Stimulated activated naive CD8-positive, alpha-beta T cell treated with anti-CD3 and anti-CD28 coated beads, Interleukin-15, Interleukin-2, amounts not matched to agents 100 U/mL and 50 U/mL, for 24 hours (primary cell): ENCODE measurements at places on chromosomes 2 and 18.

DNA sequence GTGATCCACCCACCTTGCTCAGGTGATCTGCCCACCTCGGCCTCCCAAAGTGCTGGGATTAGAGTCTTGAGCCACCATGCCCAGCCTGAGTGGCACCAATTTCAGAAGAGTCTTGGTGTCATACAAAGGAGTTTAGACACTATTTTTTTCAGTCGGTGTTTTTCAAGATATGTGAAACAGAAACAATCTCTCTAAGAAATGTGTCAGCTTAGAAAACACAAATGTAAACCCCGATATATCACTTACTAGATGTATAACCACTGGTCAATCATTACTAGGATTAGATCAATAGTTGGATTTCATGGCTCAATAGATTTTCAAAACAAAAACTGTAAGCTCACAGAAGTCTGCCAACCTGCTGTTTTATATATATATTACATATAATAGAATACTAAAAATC, 67.2 kb upstream of the FRZB start:
- no peak for DNase-seq

DNA sequence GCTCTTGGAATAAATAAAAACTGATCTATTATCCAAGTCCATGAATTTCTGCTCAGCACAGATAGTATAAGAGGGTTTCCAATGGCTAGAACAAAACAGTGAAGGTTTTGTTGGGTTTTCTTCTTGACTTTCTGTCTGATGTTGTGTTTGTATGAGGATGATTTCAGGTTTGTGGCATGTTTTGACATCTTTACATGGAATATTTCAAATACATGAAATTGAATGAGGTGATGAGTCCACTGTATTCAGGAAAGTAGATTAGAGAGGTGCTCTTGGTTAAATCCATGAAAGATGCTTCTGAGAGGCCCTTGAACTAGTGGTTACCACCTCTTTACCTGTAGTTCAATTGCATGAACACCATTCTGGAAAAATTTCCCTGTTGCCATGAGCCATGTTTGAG, 84.3 kb downstream of the RAPGEF4 start:
- DNase-seq = no peak

- DNase-seq = no peak
Observed at GRCh38 chr2:55482186-55482884, 37.2 kb upstream of the CFAP36 start.

DNA sequence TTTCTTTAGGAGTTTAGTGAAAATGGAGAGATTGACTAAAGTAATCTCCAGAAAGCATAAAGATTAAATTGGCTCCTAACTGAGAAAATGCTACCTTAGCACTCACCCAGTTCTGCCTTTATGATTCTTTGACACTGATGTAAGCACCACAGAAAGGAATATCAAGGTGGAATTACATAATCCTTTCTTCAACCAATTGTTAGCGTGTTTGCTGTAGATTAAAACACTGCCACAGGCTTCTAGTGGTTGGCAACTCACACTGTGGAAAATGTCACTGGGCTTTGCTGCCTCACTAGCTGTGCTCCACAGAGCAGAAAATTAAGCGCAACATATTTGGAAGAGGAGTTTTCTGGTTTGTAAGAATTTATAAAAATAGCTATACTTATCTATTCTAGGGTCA, 104.1 kb downstream of the DLGAP1 start:
- no peak for DNase-seq

DNA sequence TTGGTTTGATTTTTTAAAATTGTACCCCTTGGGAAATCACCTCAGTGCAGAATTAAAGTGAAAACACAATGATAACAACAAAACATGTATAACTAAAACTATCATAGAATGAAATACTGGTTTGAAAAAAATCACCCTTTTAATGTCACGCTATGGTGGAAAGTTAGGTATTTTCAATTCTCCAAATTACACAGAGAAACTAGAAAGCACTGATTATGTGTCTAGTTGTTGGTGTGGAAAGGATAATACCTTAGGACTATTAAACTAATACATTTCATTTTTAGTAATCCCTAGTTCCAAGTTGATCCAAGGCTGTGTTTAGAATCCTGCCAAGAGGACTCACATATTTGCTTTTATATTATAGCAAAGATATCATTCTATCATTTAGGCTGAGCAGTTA, 71.2 kb downstream of the NUP35 start:
- DNase-seq = no peak

GRCh38 chr2:92073815-92074548, 2797.2 kb upstream of the TEKT4 start:
- DNase-seq = no peak

DNA sequence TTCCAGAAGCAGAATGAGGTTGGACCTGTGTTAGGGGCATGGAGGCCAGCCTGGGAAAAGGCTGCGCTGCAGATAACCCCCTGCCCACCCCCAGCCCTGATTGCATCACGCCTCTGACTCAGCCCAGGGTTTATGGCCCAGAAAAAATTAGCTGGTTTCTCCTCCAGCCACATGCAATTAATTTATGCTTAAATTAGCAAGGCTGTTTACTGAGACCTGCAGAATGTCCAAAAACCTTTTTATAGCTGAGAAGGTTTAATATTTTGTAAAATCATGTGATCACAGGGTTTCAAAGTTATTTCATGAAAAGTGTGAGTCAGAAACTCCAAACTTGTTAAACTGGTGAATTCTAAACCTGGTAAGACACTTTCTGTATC, 123.1 kb upstream of the HDAC4 start:
- no peak for DNase-seq

GRCh38 chr18:68662754-68663153, 52.2 kb downstream of the TMX3 start:
- no peak for DNase-seq

DNA sequence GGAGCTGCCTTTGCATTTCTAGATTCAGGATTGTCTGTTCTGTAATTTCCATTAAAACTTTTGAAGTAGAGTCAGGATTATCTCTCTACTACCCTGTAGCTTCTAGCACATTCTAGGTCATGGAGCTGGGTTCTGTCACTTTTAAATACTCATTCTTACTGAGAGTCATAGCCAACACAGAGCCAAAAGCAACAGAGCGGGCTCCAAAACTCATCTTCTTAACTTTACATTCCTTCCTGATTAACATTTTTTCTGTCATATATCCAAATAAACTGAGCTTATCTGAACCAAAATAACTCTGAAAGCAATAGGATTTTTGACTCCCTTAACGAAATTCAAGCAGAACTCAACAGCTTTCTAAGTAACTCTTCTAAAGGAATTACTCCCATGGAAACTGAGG, 12.9 kb downstream of the PREPL start:
- no peak for DNase-seq

GRCh38 chr2:147511491-147511948, 333.3 kb upstream of the ACVR2A start:
- no peak for DNase-seq

DNA sequence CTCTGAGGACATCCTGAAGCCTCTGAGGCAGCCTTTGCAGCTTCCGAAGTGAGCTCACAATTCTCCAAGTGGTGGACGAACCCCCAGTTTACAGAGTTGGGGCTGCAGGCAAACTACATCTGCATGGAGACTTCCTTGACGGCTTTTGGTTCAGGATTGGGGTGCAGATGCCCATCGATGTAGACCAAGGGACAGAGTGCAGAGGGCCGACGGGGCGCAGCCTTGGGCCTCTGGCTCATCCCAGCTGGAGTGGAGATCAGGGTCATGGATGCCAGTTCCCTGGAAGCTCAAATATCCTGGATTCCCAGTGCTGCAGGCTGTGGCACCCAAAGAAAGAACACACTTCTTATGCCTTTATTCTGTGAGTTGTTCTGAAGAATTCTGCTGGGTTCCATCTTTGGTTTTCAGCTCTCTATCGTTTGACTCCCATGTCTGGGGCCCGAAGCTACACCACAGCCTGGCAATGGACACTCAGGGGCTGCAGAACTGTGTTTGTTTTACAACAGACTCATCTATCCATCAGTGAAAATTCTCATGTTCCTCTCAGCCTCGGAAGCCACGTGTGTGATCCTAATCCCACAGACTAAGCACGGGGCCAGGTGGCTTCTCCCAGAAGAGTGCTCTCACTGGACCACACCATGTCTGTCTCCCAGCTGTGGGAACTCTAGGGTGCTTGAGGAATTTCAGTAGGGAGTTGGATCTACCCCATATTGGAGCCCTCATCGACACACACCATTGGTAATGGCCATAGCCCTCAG, 414.1 kb upstream of the MYT1L start:
- DNase-seq = no peak

- DNase-seq = no peak
Observed at GRCh38 chr2:207996848-207997247, 28.5 kb downstream of the PLEKHM3 start.

GRCh38 chr2:223054193-223054781, 2.3 kb downstream of the KCNE4 start:
- no peak for DNase-seq

DNA sequence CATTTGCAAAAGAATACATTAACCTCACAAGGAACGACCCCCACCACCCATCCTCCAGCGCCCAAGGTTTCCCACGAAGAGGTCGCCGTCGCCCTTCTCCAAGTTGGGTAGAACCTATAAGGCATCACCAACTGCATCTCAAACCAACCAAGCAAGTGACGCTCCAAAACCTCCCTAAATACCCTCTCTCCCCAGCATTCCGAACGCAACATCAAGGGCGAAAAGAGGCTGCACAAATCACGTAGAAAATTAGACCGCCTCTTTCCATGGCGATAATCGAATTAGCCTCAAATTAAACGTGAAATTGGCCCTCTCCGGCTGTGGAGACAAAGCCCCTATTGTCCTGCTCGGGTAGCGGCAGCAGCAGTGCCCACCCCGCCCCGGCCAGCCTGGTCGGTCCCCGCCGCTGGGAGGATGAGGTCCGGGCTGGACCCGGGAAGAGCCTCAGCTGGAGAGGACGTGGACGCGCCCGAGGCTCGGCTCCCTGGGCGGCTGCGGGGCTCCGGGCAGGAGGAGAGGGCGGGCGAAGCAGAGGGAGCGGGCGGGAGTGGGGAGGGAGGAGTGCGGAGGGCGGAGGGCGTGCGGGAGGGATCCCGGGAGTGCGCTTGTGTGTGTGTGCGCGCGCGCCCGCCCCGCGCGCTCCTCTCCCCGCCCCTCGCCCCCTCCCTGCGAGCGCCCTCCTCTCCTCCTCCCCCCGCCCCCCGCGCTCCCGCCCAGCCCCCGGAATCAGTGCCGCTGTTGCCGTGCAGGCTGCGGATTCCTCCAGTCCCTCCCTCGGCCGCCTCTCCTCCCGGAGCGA, at the start of gene SPTBN1:
SPTBN1 (plus strand) TSS at position 765 of the 799 bp plus-strand sequence. CDS start 70,092 bp downstream, outside the sequence.
- peak; percentile 40 for DNase-seq

- no peak for DNase-seq
Observed at GRCh38 chr2:40286721-40287120, 165.2 kb downstream of the SLC8A1 start.

DNA sequence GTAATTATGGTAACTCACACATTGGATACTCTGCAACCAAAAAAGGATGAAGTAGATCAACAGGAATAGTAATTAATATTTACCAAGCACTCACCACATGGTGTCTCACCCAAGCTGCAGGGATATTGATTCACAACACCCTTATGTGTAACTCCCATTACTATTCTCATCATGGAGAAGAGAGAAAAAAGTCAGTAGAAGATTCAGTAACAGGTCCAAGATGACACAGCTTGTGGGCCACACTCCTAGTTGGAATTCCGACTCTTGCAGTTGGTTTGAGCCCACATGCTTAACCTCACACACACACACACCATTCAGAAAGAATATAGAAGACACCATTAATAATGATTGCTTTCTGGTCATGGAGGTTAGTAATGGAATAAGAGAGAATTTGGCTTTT, 1.7 kb upstream of the MLPH start:
- no peak for DNase-seq

GRCh38 chr2:229640636-229641035, 73.7 kb downstream of the DNER start:
- no peak for DNase-seq

DNA sequence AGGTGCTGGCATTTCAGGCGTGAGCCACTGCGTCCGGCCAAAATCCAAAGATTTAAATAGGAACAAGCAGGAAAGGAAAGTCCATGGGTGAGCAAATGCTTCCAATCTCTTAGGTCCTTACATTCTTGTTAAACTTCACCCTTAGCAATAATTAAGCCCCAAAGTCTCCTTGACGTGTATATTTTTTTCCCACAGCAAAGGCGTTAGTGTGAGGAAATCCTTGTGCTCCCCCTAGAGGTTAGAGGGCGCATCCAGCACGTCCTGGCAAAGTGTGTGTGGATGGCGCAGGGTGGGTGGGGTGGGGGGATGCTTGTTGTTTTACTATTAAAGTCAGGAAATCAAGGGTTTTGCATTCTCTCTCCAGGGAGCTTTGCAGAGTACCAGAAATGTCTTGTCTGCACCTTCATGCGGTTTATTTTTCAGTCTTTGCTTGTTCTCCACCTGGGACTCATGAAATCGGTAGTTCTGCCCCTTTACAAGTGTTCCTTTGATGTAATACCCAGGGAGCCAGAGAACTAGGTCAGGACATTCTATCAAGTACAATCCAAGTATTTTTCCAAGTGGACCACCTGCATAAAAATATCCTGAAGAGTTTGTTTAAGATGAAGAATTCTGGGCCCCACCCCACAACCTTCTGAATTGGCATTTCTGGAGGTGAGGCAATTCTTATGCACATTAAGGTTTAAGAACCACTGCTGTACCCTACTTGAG, 22.2 kb upstream of the ITSN2 start:
- DNase-seq = peak; percentile 56

- no peak for DNase-seq
Observed at GRCh38 chr2:107148055-107148454, 262.1 kb upstream of the ST6GAL2 start.

- DNase-seq = no peak
Observed at GRCh38 chr18:23635283-23636070, 27.2 kb downstream of the ANKRD29 start.

GRCh38 chr18:26356045-26356785, 130.0 kb downstream of the TAF4B start:
- DNase-seq = no peak
